GM23248 (cell line): ENCODE measurements at places on chromosomes 7 and 10. TPM values are rescaled to one million over a fixed set of nuclear protein-coding genes. Genes with fewer than 3 reads are reported as not detected.

The PHKG1 gene
- 0.32 and 1.3 TPM in 2 replicates for total RNA-seq

The CHN2 gene
- total RNA-seq, result 1.5 TPM in 1 of 2 replicates, not detected in the other

DNA sequence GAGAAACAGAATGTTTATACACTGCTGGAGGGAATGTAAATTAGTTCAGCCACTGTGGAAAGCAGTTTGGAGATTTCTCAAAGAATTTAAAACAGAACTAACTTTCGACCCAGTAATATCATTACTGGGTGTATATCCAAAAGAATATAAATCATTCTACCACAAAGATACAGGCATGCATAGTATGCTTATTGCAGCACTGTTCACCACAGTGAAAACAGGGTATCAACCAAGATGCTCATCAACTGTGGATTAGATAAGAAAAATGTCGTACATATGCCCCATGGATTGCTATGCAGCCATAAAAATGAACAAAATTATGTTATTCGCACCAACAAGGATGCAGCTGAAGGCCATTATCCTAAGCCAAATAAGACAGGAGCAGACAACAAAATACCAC, 343.1 kb upstream of the KCND2 start:
- no peak for DNase-seq

- DNase-seq, result no peak
These were observed 277.0 kb downstream of the MALRD1 start for GRCh38 chr10:19325581-19325980.

The PTPRN2 gene
- not detected in 2 replicates for total RNA-seq

DNA sequence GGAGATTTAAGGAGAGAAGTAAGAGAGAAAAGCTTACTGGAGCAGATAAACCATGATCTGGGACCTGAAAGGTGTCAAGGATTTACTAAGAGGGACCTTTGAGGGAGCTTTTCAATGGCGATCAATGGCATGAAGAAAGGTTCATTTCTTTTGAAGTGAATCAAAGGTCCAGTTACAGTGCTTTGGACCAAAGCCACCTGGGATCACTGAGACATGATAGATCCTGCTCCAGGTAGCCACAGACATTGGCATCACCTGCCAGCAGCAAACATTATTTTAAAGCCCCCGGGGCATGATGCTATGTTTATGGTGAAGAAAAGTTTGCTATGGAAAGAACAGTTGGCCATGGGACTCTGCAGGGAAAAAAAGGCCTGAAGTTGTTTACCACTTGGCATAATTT, 109.4 kb downstream of the SLC25A13 start:
- DNase-seq, result no peak
